Activated T-helper 9 cell treated with anti-CD3 and anti-CD28 coated beads, Interleukin-2, amount 50 U/mL, for 16 hours (primary cell): ENCODE measurements at places on chromosomes 16 and 17.

GRCh38 chr16:58094791-58095574 is 34.2 kb downstream of the CFAP20 start:
- no peak for DNase-seq

DNA sequence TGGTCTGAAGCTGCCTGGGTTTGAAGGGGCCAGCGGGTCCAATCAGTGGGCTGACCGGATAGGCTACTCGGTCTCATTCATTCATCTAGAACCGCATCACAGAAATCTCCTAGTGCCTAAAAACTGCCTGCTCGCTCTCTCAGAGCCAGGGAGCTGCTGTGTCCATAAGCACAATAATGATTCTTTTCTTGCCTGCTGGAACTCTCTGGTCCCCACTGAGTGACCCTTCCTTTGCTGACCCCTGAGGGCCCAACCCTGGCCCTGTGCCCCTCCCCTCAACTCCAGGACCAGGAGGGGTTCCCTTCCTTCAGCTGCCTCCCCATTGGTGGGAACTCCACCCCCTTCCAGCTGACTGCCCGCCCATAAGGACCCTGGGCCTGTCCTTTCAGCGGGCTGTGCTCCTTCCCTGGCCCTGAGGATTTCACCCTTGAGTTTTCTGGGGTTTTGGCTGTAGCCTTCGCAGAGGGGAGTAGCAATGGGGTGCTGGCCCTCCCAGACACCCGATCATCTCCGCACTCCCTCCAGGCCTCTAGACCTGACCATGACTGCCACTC is 39.5 kb upstream of the DNAH9 start:
- no peak for DNase-seq

GRCh38 chr16:66274335-66275110 is 92.0 kb upstream of the CDH5 start:
- DNase-seq: no peak

DNA sequence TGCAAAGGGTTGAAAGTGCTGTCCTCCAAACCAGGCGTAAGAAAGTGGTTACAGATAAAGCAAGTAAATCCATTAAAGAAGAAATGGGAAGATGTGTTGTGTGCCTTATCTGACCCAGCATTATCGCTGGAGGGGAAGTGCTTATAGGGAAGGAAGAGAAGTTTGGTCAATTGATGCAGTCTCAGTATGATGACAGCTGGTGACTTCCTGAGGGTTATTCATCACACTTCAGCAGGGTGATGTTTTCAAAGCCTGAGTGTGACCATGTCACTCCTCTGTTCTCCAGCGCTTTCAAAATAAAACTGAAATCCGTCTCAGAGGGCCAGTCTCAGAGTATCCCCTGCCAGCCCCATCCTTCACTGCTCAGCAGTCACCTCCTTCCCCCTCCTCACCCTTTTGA is 505.4 kb upstream of the RBFOX1 start:
- DNase-seq: no peak

GRCh38 chr17:78808163-78808562 is 26.1 kb upstream of the CYTH1 start:
- DNase-seq: no peak

- DNase-seq: no peak
These were observed 220.1 kb downstream of the FOXL1 start for GRCh38 chr16:86798247-86799041.

- DNase-seq: no peak
These were observed 71.5 kb upstream of the DHX40 start for GRCh38 chr17:59493867-59494266.

- DNase-seq: no peak
These were observed 60.7 kb downstream of the IRF8 start for GRCh38 chr16:85959686-85960085.

DNA sequence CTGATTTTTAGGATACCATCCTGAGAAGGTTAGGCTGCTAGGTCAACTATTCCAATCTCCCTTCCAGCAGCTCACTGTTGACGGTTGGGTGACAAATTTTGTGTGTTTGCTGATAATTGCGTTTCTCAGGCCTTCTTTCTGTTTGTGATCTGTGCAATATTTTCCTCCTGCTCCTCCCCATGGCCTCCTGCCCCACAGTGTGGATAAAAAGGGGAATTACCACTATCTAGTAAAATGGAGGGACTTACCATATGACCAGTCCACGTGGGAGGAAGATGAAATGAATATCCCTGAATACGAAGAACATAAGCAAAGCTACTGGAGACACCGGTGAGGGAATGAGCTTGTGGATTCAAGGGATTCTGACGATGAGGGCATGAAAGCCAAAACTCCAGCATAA is 9.2 kb downstream of the CHD3 start:
- DNase-seq: no peak

DNA sequence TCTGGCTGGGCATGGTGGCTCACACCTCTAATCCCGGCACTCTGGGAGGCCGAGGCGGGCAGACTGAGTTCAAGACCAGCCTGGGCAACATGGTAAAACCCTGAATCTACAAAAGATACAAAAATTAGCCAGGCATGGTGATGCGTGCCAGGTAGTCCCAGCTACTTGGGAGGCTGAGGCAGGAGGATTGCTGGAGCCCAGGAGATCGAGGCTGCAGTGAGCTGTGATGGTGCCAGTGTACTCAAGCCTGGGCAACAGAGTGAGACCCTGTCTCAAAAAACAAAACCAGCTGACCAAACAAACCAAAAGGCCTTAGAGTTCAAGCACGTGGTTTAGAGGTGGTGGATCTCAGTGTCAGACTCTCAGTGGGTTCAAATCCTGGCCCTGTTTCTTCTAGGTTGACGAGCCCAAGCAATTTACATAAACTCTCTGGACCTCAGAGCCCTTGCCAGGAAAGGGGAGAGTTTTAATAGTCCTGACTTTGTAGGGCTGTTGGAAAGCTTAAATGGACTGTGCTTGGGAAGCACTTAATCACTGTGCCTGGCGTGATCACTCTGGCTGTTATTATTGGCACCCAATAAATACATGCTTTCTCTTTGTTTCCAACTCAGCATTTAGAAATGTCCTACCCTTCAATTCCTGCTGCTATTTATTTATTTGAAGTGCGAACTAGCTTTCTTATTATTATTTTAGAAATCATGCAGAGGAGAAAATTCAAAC is 44.7 kb downstream of the ABCC1 start:
- no peak for DNase-seq

- DNase-seq: no peak
These were observed 6.2 kb downstream of the FUS start for GRCh38 chr16:31186176-31186575.

DNA sequence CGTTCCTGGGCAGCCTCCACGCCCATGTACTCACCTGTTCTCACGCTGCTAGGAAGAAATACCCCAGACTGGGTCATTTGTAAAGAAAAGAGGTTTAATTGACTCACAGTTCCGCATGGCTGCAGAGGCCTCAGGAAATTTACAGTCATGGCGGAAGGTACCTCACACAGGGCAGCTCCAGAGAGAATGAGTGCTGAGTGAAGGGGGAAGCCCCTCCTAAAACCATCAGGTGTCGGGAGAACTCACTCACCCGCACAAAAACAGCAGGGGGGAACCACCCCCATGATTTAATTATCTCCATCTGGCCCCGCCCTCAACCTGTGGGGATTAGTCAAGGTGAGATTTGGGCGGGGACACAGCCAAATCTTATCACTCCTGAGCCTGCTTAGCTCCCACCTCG is 18.2 kb downstream of the RAB40C start:
- DNase-seq: no peak
